Ovary (tissue), 10 donors: ENCODE measurements at places on chromosomes 4 and X. TPM values are rescaled to one million over a fixed set of nuclear protein-coding genes. Genes with fewer than 3 reads are reported as not detected.

GRCh38 chr4:94411296-94411695 is 40.4 kb upstream of the PDLIM5 start:
- no peak for DNase-seq

- no peak for DNase-seq
Measured at GRCh38 chr4:56426273-56426672, 9.1 kb downstream of the PPAT start.

DNA sequence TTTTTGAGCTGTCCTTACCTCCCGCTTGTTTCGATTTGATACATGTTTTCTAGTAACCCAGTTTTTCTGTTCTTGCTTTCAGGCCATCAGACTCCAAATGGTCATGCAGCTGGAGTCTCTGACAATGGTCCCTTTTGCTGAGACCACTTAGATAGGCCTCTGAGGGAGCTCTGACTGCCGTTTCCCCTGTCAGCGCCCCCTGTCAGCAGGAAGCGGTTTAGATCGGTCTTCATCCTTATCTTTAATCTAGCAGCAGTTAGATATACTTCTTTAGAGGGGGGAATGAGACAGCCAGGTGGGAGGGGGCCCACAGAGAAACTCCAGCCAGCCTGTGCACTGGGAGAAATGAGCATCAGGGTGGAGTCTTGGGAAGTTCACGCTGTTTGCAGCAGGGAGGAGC is 457.9 kb downstream of the GPAT3 start:
- no peak for DNase-seq

DNA sequence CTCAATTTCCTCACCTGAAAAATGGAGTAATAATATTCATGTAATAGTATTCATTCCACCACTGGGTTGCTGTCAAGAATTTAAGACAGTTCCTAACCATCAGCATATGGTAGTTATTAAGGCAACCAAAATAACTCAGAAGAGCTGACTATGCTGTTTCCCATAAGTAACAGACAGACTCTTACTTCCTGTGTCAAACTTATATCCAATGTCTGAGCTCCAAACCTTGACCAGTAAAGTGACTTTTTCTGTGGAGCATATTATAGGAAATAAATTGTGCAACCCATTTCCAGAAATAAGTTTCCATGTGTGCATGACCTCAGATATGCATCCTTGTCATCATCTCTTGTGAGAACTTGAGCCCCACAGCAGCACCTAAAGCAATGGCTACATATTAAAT is 78.8 kb downstream of the HADH start:
- no peak for DNase-seq

DNA sequence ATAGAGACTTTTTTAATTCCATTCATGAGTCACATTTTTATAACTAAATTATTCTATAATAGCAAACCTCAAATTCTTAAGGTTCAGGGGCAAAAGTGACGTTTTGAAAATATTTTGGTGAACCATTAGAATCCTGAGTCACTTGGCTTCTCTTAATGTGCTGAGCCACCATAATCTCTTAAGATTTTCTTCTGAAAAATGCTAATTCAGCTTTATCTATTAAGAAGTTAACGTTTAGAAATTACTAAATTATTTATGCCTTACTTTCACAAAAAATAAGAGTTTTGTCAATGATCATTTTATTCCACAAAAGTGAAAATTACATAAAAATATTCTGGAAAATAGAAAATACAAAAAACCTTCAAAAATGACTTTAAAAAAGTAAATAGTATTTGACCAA is 72.5 kb downstream of the GPM6A start:
- DNase-seq: no peak

DNA sequence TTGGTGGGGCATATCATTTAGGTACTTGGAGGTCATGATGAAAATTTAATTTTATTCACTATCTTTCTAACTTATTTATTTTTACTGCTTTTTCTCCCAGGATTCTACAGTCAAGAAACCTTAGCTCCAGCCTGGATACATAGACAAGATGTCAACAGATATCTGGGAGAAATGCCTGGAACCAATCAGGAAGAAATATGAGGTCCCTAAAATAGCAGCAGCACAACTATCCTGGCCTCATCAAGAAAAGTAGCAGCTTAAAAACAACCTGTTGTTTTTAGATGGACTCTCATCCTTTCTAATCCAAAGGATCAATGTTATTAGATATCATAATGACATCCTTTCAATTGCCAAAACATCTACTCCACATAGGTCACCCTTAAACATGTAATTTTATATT is 54.5 kb downstream of the MAOB start:
- DNase-seq: no peak

DNA sequence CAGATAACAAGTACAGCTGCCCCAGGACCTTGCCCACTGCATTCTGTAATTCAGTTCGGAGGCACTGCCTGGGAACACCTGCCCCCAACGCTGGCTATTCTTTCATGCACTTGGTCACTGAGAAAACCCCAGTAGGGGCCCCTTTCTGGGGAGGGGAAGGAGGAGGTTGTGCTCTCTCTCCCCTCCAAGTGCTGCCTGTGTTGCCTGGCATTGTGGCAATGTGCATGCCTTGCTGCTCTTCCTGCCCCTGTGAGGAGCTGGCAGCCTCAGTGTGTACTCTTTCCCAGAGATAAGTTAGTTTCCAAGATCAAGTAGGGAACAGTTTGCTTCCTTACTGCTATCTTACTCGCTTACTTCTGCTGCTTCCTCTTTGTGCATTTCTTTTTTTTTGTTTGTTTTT is 90.8 kb downstream of the AASDH start:
- no peak for DNase-seq

GRCh38 chrX:149825424-149825823 is 43.7 kb downstream of the MAGEA9 start:
- no peak for DNase-seq

GRCh38 chr4:5923376-5923775 is 30.5 kb upstream of the CRMP1 start:
- no peak for DNase-seq

DNA sequence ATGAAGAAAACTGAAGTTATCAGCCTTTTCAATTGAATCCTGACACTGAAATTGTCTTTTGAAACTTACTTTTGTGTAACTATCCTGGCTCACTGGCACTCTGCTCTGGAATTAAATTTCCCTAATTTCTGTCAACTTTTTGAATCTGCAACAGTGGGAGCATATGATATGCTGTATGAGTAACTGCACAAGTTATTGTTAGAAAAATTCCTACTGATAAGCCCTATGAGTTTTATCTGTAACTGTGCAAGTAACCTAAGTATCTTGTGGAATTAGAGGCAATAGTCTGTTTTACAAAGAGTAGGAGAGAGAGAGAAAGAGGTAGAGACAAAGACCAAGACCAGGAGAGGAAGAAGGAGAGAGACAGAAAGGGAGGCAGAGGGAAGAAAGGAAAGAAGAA is 9.2 kb upstream of the HPGD start:
- no peak for DNase-seq

DNA sequence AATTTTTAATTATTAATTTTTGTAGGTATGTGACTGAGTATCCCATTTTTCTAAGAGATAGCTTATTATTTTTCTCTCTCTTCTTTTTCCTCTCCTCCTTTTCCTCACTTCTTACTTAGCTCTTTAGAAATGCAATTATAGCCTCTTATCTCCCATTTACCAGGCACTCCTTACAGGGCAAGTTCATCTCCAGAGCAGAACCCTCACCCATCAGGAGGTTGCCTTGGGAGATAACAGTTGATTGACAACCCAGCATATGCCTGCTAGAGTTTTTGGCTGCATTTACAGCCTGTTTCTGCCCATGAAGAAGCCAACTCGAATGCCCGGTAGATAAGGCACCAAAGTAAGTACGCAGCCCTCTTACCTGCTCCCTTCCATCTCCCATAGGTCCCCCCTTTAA is 572.9 kb upstream of the ZFP42 start:
- DNase-seq: no peak

DNA sequence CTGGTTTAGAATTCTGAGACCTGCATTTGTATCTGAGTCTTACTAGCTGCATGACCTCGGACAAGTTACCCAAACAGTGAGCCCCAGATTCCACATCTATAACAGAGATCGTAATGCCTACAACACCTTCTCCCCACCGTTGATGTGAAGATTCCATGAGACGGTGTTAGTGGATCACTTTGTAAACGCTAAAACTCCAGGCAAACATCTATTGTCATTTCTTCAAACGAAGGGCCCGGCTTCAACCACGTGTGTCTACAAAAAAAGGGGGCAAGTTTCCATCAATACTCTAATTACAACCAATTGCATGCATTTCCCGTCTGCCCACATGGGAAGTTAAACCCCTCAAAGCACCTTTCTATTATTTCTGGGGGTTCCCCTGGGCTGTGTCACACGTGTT is 99.1 kb upstream of the ENPP6 start:
- no peak for DNase-seq

GRCh38 chr4:152289941-152290340 is 246.0 kb downstream of the FBXW7 start:
- DNase-seq: no peak

DNA sequence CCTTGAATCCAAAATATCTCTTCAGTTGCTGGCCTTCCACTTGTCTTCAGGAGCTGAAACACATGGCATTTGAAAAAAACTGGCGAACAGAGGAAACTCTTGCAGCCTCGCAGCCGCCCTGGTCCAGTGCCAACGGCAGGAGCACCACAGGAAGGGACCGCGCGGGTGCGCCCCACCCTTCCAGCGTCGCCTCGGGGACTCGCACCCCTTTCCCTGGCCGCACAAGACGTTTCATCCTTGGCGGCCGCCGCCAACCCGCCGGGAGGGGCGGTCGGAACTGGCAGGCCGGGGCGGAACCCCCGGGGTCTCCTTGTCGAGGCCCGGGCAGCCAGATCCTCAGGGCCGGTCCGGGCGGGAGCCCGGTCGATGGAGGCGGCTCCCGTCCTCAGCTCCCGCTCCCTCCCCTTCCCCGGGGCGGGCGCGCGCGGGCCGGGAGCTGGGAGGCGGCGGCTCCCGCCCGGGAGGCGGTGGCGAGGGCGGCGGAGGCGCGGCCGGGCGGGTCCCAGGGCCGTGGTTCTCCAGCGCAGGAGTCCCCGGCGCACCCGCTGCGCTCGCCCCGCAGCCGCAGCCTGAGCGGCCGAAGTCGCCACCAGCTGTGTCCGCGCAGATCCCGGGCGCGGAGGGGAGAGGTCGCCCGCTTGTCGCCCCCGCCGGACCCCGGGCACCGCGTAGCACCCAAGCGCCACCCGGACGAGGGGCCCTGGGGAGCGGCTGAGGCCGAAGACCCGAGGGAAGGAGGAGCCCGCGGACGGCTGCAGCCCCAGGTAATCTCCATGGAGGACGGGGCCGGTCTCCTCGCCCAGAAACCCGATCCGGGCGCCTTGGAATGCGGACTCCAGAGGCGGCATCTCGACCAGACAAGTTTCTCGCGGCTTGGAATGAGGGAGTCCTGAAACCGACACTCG is 886 bp upstream of the NDST3 start:
- DNase-seq: peak; percentile 32

DNA sequence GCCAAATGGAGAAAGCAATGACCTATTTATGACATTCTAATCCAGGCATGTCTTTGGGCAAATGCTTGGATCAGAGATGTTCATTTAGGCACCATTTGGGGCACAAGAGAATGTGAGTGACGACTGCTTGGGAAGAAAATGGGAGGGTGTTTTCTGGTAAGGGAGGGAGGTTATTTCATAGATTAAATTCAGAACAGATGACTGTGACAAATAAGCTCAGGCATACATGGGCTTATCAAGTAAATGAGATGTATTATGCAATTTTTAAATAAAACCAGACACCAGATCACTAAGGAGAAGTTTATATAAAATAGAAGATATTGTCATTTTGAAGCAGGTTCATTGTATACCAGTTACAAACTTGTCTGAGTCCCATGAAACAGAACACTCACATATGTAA is 71.4 kb upstream of the UGT8 start:
- DNase-seq: no peak

DNA sequence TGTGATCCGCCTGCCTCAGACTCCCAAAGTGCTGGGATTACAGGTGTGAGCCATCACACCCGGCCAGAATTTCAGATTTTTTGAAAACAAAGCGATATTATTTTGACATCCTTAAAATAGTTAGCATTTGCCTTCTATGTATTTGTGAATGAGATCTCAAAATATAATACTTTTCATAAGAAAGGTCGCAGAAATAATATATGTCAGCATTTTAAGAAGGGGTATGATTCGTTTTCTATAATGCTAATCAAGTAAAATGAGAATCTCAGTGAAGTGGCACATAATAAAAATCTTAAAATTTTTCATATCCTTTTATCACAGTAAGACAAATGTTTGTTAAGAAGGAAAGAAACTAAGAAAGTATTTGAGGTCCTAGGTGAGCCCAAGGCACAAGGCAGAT is 52.2 kb downstream of the GRSF1 start:
- DNase-seq: no peak

DNA sequence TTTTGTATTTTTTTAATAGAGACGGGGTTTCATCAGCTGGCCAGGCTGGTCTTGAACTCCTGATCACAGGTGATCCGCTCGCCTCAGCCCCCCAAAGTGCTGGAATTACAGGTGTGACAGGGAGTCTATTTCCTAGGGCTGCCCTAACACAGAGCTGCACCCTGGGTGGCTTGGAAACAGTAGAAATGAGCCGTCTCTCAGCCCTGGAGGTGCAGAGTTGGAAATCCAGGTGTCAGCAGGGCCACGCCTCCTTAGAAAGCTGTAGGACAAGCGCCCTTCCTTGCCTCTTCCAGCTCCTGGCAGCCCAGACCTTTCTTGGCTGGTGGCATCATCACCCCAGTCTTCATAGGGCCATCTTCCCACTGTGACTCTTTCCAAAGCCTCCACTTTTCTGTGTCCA is 71.6 kb downstream of the DCTD start:
- no peak for DNase-seq

DNA sequence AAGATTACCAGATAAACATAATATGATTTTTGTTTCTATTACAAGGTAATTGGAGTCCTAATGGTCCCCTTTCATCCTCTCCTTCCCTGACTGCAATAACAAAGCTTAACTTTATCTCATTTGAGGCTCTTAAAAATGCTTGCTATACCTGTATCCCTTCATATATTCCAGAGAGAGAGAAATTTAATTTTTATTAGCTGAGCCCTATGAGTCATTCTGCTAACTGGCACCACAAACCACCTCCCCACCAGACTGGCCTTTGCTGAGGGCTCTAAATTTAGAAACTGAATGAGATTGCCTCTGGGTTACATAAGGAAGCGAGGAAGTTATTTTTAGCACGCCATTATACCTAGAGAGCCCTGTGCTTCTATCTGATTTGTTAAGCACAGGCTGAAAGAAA is 27.4 kb downstream of the CBLL2 start:
- DNase-seq: no peak

Gene RBMXL3
- polyA plus RNA-seq: not detected

Gene MAGEE1
- polyA plus RNA-seq: 4.3 TPM

Gene UCHL1
- 116 TPM for polyA plus RNA-seq

Gene C4orf51
- not detected for polyA plus RNA-seq

Gene SERTM2
- 1.5 TPM for polyA plus RNA-seq

Gene DMD
- 14.0 TPM for polyA plus RNA-seq
